ENCODE measurements at places on chromosomes 2 and 18. TPM values are rescaled to one million over a fixed set of nuclear protein-coding genes. Genes with fewer than 3 reads are reported as not detected.
A peak's percentile ranks its signal among the peaks of the same experiment; 100 is the strongest.

CCDC178 gene
- 0.68 TPM for polyA plus RNA-seq

- DNase-seq = no peak
- no peak overlapping the region for H3K4me3 ChIP-seq
- H3K27me3 ChIP-seq = no peaks in the 10 kb centered on the region
- H3K36me3 ChIP-seq = no peaks in the 10 kb centered on the region
- no peak overlapping the region for H3K27ac ChIP-seq
- H3K4me1 ChIP-seq = no peaks in the 10 kb centered on the region
Measured at GRCh38 chr2:235264512-235264911, 229.3 kb upstream of the AGAP1 start.

GRCh38 chr2:129779783-129780182 is 199.7 kb upstream of the RAB6C start:
- DNase-seq = no peak
- no peak overlapping the region for H3K4me3 ChIP-seq
- H3K27ac ChIP-seq = no peak overlapping the region
- H3K27me3 ChIP-seq = no peaks in the 10 kb centered on the region

GRCh38 chr2:209095432-209095831 is 328.4 kb upstream of the MAP2 start:
- H3K36me3 ChIP-seq = no peaks in the 10 kb centered on the region
- no peaks in the 10 kb centered on the region for H3K27me3 ChIP-seq

DNA sequence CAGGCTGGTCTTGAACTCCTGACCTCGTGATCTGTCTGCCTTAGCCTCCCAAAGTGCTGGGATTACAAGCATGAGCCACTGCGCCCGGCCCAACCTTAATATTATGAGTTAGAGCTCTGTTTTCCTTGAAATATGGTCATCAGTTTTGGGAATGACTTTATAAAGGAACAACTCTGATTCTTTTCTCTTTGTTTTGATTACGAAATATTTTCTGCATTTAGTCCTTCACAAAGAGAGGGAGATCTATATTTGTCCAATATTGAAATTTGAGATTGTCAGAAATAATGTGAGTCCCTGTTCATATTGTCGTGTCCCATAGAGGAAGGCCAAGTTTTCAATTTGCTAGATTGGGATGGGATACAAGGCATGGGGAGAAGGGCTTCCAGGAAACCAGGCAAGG is 3.1 kb downstream of the SMYD5 start:
- no peaks in the 10 kb centered on the region for H3K36me3 ChIP-seq
- H3K4me1 ChIP-seq = peaks cover 3% of the 10 kb centered on the region
- H3K4me3 ChIP-seq = no peak overlapping the region
- H3K27ac ChIP-seq = no peak overlapping the region
- no peaks in the 10 kb centered on the region for H3K27me3 ChIP-seq

GRCh38 chr2:162282765-162283425 is 35.6 kb downstream of the IFIH1 start:
- H3K27me3 ChIP-seq = no peaks in the 10 kb centered on the region
- no peaks in the 10 kb centered on the region for H3K36me3 ChIP-seq
- H3K27ac ChIP-seq = no peak overlapping the region
- H3K4me1 ChIP-seq = no peaks in the 10 kb centered on the region
- no peak overlapping the region for H3K4me3 ChIP-seq

KIF1A gene
- 32.4 TPM for polyA plus RNA-seq

GRCh38 chr2:15894481-15895144 is 45.7 kb upstream of the MYCN start:
- DNase-seq = no peak
- H3K27me3 ChIP-seq = no peaks in the 10 kb centered on the region
- H3K4me3 ChIP-seq = no peak overlapping the region
- no peaks in the 10 kb centered on the region for H3K4me1 ChIP-seq
- H3K27ac ChIP-seq = no peak overlapping the region
- H3K36me3 ChIP-seq = no peaks in the 10 kb centered on the region

GRCh38 chr2:71253476-71253875 is 26.6 kb upstream of the PAIP2B start:
- H3K36me3 ChIP-seq = no peaks in the 10 kb centered on the region
- no peaks in the 10 kb centered on the region for H3K27me3 ChIP-seq
- H3K4me1 ChIP-seq = no peaks in the 10 kb centered on the region
- H3K4me3 ChIP-seq = no peak overlapping the region
- no peak overlapping the region for H3K27ac ChIP-seq
- DNase-seq = no peak

- H3K27ac ChIP-seq = peak overlapping the region; percentile 93
- peaks cover 10% of the 10 kb centered on the region for H3K4me1 ChIP-seq
- no peaks in the 10 kb centered on the region for H3K27me3 ChIP-seq
- peak overlapping the region; percentile 60 for H3K4me3 ChIP-seq
- H3K36me3 ChIP-seq = no peaks in the 10 kb centered on the region
Measured at GRCh38 chr2:126657148-126657635, 1.2 kb downstream of the GYPC start.

PSMD1 gene
- 20.2 TPM for polyA plus RNA-seq

ALKAL2 gene
- 93.6 TPM for polyA plus RNA-seq

DNA sequence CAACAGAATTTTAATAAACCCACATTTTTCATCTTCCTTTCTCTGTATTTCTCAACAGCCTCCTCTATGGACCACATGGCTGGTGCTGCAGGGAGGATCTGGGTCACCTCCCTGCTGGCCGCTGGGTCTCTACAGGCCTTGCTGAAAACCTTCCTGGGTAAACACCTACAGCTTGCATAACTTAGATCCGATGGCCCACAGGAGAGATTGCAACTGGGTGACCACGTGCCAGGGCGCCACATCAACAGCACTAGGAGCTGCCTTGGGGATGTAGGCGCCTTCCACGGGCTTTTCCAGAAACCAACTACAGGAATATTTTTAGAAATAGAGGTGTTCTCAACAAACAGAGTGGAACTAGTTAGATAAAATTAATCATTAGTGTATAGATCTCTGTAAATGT is 19.4 kb downstream of the TMEM18 start:
- peaks cover 4% of the 10 kb centered on the region for H3K27me3 ChIP-seq
- H3K4me3 ChIP-seq = no peak overlapping the region
- H3K4me1 ChIP-seq = no peaks in the 10 kb centered on the region
- no peak overlapping the region for H3K27ac ChIP-seq

TUBB8B gene
- polyA plus RNA-seq = not detected

DNA sequence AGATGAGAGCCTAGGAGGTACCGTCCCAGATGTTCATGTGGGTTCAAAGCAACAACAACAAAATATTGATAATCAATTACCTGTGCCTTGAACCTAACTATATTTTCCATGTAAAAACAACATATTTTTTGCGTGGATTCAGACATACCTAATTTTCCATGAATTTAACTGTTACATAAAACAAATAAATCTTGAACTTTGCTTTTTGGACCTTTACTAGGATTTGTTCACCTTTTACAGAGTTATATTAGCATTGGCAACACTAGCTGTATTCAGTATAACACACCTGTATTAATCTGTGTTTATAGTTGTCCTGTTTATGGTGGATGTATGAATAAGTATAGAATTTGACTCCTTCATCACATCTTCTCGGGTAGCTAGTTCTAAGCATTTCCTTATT is 115.8 kb upstream of the STON1 start:
- DNase-seq = no peak
- no peak overlapping the region for H3K4me3 ChIP-seq
- no peaks in the 10 kb centered on the region for H3K4me1 ChIP-seq
- no peaks in the 10 kb centered on the region for H3K36me3 ChIP-seq
